ENCODE measurements at places on chromosomes 4 and X.

DNA sequence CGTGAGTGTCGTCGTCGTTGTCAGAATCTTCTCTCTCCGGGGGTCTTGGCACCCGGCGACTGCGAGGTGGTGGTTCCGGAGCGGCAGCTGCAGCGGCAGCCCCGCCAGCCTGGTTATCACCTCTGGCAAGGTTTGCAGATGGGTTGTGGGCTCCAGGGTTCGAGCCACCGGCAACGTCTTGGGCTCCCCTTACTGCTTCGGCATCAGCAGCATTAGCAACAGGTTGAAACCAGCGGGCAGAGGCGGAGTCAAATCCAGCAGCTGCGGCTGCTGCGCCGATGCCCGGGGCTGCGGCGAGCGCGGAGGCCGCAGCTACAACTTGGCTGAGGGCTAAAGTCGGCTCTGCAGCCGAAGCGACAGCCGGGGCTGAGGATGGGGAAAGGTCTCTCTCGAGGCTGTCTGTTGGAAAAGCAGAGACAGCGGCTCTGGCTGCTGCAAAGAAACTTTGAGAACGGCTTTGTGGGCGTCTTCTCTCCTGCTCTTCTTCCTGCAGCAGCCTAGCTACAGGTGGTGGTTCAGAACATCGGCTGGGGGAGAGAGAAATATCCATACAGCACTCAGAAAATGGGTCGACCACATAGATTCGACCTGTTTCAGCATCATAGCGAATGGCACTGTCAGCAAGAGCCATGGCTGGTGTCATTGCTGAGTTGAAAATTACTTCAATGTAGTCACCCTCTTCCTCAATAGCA, 3.6 kb downstream of the IRS4 start:
- no peak for DNase-seq

- no peak for DNase-seq
Observed at GRCh38 chrX:3181846-3182245, 140.6 kb downstream of the ARSF start.

DNA sequence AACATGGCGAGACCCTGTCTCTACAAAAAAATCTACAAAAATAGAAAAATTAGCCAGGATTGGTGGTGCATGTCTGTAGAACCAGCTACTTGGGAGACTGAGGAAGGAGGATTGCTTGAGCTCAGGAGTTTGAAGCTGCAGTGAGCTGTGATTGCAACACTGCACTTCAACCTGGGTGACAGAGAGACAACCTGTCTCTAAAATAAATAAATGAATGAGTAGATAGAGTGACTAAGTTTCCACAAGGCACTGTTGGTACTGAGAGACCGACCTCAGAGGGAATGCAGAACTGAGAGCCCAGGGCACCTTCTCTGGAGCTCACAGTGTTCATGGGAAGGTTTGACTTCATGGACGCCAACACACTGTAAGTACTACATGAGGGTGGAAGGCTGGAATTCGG, 26.7 kb upstream of the ARSD start:
- DNase-seq = no peak

GRCh38 chr4:162683659-162684370, 482.9 kb downstream of the NAF1 start:
- DNase-seq = no peak

DNA sequence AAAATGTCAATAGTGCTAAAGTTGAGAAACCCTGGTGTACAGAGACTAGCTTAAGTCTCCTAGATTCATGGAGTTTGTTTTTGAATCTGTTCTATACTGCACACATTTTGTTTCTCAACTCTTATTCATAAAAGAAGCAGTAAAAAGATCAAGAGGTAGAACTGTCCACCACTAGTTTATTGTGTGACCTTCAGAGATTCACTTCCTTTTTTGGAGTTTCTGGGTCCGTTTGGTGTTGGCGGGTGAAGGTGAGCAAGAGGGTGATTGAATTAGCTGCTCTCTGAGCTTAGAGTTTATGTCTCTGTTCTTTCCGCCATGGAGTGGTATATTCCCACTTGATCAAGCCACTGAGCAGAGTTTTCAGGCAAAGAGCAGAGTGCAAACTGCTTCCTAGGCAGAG, 21.4 kb upstream of the PLAC1 start:
- DNase-seq = no peak

GRCh38 chrX:74286950-74287740, 16.8 kb upstream of the ZCCHC13 start:
- DNase-seq = no peak

GRCh38 chrX:31036895-31037294, 34.9 kb downstream of the FTHL17 start:
- DNase-seq = no peak

DNA sequence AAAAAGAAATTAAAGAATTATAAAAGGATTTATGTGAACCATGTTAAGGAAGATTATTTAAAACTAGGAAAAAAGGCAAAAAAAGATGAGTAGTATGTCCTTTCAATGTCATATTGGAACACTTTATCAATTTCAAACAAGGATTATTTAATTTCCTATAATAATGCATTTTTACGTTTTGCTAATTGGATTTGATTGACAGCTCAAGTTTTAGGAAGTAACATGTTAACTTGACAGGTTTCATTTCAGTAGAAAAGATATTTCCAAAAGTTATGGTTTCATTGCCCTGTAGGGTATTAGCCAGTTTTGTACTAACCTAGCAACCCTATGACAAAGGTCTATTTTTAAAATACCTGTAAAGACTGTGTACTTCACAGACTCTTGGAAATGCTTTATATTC, 379.6 kb upstream of the ZFP42 start:
- no peak for DNase-seq

DNA sequence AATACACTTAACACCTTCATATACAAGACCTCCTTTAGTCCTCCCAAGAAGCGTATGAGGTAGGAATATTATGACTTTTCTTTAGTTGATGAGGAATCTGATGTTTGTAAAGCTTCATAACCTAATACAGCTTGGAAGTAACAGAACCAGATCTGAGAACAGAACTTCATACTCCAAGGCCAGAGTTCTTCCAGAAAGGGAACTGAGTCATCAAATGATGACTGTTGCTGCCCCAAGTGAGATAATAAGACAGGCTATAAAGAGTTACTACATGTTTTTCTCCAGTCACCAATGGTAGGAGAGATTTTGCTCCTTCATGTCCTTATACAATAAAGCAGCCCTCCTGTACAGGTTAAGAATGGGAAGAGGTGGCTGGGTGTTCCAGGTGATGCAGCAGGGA, 74.3 kb upstream of the ANXA3 start:
- no peak for DNase-seq

DNA sequence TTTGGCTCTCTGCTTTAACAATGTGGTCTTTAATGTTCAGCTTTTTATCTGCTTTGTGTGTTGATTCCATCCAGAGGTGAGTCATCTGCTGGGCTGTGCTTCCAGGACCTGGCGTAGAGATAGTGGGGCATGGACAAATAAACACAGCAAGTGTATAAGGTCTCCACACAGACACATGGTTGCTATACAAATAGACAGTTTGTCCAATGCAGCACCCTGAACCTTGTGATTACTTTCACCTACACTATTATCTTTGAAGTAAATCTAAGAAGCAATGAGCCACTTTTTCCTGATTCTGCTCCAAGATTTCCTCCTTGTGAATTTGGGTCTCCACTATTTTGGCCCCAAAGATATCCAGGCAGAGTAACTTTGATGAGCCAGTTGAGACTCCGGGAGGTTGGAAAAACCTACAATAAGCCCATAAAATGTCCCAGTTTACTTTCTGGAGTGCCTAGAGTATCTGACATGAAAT, 12.1 kb downstream of the PPARGC1A start:
- no peak for DNase-seq

- no peak for DNase-seq
Observed at GRCh38 chr4:140296335-140297220, 76.9 kb upstream of the SCOC start.

- DNase-seq = no peak
Observed at GRCh38 chrX:137563681-137564651, 2.0 kb upstream of the ZIC3 start.

DNA sequence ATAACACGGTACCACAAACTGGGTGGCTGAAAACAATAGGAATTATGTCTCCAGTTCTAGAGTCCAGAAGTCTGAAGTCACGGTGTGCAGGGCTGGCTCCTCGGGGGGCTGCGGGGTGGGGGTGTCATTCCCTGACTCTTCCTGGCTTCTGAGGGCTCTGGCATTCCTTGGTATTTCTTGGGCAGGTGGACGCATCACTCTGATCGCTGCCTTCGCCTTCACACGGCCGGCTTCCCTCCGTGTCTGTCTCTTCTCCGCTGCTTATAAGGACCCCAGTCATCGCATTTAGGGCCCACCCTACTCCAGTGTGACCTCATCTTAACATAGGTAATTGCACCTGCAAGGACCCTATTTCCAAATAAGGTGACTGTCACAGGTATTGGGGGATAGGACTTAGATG, 134.6 kb downstream of the CPZ start:
- no peak for DNase-seq

DNA sequence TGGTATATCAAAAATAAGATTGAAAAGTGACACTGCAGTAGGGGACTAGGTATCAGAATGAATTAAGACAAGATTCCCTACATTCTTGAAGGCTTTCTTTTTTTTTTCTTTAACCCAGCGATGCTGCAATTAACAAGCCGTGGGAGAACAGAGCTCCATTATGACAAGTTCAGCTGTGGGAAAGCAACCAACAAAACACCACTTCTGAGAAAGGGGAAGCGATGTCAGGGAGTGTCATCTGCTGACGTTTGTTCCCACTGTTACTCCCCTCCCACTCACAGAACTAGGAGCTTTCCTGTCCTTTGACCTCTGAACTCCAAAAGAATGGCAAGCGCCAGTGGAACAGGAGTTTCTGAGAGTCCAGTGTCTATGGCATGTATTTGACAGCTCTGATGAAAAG, 90.2 kb upstream of the SLITRK2 start:
- DNase-seq = no peak

DNA sequence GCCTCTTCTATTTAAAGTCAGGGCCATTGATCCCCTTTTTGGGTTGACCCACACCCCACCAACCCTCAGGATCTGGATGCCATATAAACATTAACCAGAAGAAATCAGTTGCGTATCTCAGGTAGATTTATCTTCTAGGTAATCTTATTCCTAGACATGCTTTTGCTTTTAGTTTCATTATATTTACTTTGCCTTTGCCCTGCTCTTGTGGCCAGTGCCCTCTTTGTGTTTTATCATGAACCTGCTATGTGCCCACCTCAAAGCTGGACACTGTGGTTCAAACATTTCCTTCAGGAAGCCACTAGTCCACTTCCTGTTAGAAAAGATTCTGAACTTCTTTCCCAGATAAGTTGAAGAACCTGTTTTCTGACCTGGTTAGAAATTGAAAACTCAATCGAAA, 117.4 kb upstream of the EDNRA start:
- DNase-seq = no peak

DNA sequence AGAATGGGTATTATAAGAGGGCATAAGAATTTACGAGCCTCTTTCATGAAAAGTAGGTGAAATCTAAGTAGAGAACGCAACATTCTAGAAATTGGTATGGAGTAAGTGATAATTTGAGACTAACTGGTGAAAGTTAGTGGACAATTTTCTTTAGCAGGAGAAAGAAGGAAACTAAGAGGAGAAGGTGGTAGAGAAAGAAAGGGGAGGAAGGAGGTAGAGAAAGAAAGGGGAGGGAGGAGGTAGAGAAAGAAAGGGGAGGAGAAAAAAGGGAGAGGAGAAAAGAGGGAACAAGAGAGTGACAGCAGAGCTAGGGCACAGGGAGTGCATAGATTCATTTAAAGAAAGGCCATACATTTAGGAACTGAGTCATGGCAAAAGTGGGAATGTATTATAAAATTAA, 94.1 kb downstream of the RNF150 start:
- DNase-seq = no peak

GRCh38 chr4:7285244-7286094, 93.1 kb downstream of the SORCS2 start:
- no peak for DNase-seq

DNA sequence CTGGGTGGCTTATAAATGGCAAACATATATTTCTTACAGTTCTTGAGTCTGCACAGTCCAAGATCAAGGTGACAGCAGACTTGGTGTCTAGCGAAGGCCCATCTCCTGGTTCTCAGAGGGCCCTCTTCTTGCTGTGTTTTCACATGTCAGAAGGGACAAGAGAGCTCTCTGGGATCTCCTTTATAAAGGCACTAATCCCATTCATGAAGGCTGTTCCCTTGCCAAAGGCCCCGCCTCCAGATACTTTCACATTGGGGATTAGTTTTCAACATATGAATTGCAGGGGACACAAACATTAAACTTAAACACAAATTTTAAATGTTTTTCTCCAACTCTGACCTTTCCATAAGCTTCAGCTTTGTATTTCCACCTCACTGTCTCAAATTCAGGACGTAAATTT, 1135.0 kb upstream of the TENM3 start:
- no peak for DNase-seq

DNA sequence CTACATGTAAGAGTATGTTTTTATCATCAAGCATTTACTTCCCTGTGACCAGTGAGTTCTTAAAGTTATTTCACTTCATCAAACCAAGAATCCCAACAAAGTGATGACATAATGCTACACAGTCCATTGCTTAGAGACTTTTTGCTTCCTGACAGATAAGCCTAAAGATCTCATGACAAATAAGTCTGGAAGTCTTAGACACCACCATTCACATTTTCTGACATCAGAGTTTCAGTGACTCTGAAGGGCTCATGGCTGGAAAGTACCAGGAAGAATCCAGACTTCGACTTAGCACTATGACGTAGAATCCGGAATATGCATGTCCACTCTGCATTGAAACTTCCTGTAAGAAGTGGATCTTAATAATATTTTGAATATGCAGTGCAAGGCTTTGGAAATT, 53.7 kb downstream of the CLDN22 start:
- no peak for DNase-seq

DNA sequence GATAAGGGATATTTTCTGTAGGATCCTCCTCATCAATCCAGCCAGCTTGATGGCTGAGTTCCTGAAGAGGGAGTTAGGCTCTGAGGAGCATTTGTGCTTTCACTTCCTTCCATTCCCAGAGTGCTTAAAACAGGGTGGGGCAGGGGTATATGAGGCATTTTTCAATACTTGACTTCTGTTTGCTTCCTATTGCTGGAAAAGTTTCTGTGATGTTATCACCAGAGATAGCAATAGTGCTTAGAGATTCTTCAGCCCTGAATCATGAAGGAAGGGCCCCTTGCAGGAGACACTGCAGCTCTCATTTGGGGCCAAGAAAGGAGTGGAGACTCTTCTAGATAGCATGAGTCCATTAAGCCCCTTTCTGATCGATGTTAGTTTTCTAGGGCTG, 166.7 kb upstream of the RPS6KA3 start:
- DNase-seq = no peak

DNA sequence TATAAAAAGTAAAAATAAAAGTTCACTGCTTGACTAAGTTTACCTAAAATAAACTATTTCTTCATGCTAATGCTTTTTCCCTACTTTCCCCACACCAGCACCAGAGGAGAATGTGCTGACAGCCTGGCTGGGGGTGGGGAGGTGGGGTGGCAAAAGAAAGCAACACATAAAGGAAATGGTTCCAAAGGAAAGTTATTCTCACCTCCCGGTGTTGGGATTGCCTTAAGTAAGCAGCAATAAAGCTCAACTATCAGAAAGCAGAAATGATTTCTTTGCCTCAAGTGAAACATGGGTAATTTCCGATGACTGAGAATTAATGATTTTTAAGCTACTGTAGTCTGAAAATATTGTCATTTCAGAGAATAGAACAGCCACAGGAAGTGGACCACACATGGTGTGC, 84.5 kb upstream of the DKK2 start:
- no peak for DNase-seq

GRCh38 chr4:152974468-152975379, 38.6 kb downstream of the FHDC1 start:
- DNase-seq = no peak

GRCh38 chr4:135485371-135485770, 1283.8 kb upstream of the PABPC4L start:
- DNase-seq = no peak
